Stimulated activated effector memory CD8-positive, alpha-beta T cell treated with anti-CD3 and anti-CD28 coated beads, Interleukin-12 subunit alpha, Interleukin-12 subunit beta, amount 100 ng/mL, for 72 hours (primary cell): ENCODE measurements at places on chromosomes 7 and 10.

GRCh38 chr10:43648398-43649184, at the start of gene ZNF32:
ZNF32 (minus strand) TSS chr10:43648881; CDS start chr10:43646133, 2,748 bp downstream.
- peak; percentile 70 for DNase-seq

GRCh38 chr7:20270867-20271266, 53.7 kb upstream of the MACC1 start:
- DNase-seq: no peak

GRCh38 chr7:1693991-1694524, 24.0 kb downstream of the ELFN1 start:
- no peak for DNase-seq

DNA sequence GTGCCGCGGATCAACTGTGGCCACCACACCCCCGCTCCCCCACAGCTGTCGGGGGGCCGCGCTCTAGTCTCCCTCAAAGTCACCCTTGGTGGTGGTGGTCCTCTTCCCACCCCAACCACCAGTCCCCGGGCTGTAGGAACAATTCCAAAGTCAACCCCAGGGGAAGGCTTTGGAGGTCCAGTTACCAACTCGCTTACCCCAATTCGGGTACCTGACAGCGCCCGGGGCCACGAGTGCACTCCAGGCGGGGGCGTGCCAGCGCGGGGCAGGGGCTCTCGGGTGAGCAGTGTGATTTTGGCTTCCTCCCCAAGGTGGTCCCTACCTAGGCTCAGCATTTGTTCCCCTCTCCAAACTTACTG, 584 bp upstream of the ZMIZ1 start:
- peak; percentile 75 for DNase-seq
